ENCODE measurements at places on chromosomes 3 and 15.

- DNase-seq, result no peak
These were observed 463.6 kb upstream of the NR2F2 start for GRCh38 chr15:95866711-95867440.

DNA sequence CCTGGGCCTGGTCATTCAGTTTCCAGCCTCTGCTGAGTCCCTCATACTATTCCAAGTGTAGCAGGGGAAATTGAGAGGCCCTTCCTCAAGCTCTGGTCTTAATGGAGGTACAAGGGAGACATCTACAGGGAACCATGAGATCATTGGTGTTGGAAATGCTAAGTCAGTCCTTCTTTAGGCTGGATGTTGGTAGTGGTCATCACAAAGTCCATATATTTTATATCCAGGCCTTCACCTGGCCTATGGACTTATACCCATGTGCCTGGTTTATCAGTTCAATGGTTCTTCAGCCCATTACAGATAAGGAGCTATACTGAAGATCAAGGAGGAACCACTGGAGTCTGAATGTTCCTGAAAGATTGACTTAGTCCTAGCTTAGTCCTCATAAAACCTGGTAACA is 135.0 kb downstream of the STAG1 start:
- no peak for DNase-seq

GRCh38 chr15:66877477-66878271 is 175.6 kb downstream of the SMAD6 start:
- DNase-seq, result no peak

- no peak for DNase-seq
These were observed 10.4 kb downstream of the TSPAN3 start for GRCh38 chr15:77060546-77060945.

GRCh38 chr3:116191409-116191808 is 253.9 kb downstream of the LSAMP start:
- no peak for DNase-seq

DNA sequence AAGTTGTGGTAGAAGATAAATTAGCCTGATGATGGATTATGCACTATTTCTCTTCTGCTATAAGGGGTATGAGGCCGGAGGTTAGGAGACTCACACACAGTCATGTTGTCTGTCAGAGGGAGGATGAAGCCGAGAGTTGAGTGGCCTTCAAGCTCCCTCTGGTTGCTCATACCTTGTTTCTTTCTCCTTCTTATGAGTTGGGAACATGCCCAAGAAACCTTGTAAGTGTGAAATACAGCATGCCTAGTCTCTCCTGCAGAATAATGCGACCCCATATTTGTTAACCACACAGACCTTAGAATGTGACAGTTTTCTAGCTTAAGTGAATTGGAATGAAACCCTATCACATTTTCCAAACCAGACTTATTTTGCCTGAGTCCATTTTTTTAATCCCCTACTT is 366.7 kb downstream of the PTPRG start:
- DNase-seq, result no peak

DNA sequence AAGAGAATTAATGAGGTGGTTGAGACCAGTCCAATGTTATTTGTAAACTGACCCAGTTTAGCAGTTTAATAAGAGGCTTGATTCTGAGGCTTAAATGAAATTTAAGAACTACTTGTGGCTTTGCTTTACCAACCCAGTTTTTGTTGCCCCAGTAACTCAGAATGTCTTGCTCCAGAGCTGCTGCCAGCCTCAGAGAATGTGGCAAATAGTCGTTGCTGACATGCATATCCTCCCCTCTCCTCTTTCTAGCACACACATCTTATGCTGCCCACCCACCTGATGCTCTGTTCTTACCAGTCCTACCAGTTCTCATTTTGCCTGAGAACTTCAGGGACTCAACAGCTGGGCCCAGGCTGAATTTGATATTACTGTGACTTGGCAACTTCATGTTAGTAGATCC is 92.4 kb upstream of the TSC22D2 start:
- no peak for DNase-seq
